ENCODE measurements at places on chromosomes 7 and 10.

- DNase-seq, result no peak
Observed at GRCh38 chr7:157423348-157423747, 86.5 kb downstream of the DNAJB6 start.

- no peak for DNase-seq
Observed at GRCh38 chr7:134452991-134453473, 5.9 kb downstream of the AKR1B1 start.

DNA sequence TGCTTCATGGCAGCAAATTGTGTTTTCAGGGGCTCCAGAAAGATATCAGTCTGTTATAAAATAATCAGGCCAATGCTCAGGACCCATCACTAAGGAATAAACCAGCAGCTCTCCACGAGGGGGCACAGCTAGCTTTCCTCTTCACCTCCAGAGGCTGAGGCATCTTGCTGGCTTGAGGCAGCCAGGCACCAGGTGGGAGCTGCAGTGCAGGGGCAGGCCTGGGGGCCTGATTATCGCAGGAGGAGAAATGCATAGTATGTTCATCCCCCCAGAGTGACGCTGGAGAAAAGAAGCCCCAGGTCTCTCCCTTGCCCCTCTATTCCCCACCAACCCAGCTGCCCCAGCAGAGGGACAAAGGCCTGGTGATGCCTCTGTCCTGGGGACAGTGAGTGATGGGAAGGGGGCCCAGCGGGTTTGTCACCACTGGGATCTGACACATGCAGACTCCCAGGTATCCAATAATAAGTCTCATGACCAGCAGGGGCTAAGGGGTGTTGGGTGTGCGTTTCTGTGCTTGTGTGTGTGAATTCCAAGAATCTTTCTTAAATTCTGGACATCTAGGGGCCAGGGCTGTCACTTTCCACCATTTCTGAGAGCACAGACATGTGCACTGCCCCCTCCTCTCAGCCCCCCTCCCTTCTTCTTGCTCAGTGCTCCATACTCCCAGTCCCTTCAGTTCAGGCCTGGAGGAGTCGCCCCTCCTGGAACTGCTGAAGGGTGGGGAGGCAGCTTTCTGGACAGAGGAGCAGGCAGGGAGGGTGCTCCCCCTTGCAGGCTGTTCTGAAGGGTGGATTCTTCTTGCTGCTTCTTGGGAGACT, 128.1 kb upstream of the FAM20C start:
- DNase-seq, result no peak

- no peak for DNase-seq
Observed at GRCh38 chr10:53570221-53570620, 797.6 kb upstream of the MBL2 start.

DNA sequence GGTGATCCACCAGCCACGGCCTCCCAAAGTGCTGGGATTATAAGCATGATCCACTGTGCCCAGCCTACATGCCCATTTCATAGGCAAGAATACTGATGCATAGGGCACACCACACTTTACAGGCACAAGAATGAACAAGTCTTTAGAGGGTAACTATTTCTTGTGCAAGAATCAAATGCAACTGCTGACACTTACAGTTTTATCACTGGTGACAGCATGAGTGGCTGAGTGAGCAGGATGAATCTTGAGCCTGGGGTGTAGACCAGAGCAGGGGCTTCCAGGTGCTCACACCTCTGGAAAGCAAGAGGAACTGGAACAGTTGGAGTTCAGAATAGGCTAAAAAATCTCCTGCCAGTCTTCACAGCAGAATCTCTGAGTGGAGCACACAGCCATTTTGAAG, 287.5 kb downstream of the KCNMA1 start:
- no peak for DNase-seq

- no peak for DNase-seq
Observed at GRCh38 chr7:151179287-151179860, 7.7 kb downstream of the ASB10 start.

DNA sequence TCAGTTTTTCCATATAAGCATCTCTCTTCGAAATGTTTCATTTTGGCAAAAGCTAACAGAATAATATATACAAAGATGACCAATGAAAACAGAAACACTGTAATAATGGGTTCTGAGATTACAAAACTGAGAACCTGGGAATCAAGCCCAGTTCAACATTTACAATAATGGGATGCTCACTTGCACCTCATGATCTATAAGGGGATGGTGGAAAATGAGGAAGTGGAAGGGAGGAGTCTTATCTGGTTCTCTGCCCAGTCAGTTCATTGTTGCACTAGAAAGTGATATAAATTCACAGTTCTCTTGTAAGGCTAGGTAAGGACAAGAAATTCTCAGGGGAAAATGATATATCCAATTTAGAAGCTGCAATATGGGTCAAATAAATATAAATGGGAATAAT, 31.7 kb upstream of the RHOBTB1 start:
- no peak for DNase-seq

GRCh38 chr7:15925608-15926007, 239.1 kb upstream of the MEOX2 start:
- no peak for DNase-seq

DNA sequence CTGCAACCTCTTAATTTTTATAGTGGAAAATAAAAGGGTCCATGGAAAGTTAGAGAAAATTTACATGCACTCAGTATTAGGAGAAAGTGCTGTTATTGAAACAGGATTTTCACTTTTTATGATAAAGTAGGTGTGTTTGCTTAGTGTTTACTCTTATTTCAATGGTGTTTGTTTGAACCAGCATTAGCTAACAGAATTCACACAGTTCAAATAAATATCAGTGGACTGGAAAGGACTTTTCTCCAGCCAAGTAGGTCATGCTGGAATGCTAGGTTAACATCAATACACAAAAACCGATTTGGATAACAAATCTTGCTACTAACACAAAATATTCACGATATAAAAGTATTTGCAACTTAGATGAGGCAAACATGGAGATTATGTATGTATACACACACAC, 49.4 kb upstream of the BET1 start:
- no peak for DNase-seq

Measured in GM13977 (cell line).